ENCODE measurements at places on chromosomes 1 and 21. TPM values are rescaled to one million over a fixed set of nuclear protein-coding genes. Genes with fewer than 3 reads are reported as not detected.

The OR6N2 gene
- total RNA-seq, result not detected

The MFSD2A gene
- 2.6 TPM for total RNA-seq

The S1PR1 gene
- 125 TPM for total RNA-seq

The OR2T33 gene
- not detected for total RNA-seq

The SLC25A34 gene
- 0.23 TPM for total RNA-seq

The NCAM2 gene
- not detected for total RNA-seq

The FCGR3A gene
- total RNA-seq, result 0.16 TPM

The LCA5L gene
- not detected for total RNA-seq

The LIPI gene
- total RNA-seq, result not detected
